ENCODE measurements at places on chromosomes 16 and 17. TPM values are rescaled to one million over a fixed set of nuclear protein-coding genes. Genes with fewer than 3 reads are reported as not detected.

The HP gene
- not detected for total RNA-seq

The MYH13 gene
- not detected for total RNA-seq

The ARL5C gene
- not detected for total RNA-seq

The CCL4L2 gene
- not detected for total RNA-seq

The CPHXL2 gene
- total RNA-seq: not detected

The ZP2 gene
- not detected for total RNA-seq

The DPEP3 gene
- total RNA-seq: not detected

The ADGRG3 gene
- 0.52 TPM for total RNA-seq

The FOXC2 gene
- total RNA-seq: 4.9 TPM

The KCNJ2 gene
- 0.05 TPM for total RNA-seq

The AKAP1 gene
- total RNA-seq: 52.9 TPM

Data from A549 treated with Mapracorat at 1 μM for 4 hours (cell line).